AG04450 (cell line): ENCODE measurements at places on chromosomes 11 and 22.

DNA sequence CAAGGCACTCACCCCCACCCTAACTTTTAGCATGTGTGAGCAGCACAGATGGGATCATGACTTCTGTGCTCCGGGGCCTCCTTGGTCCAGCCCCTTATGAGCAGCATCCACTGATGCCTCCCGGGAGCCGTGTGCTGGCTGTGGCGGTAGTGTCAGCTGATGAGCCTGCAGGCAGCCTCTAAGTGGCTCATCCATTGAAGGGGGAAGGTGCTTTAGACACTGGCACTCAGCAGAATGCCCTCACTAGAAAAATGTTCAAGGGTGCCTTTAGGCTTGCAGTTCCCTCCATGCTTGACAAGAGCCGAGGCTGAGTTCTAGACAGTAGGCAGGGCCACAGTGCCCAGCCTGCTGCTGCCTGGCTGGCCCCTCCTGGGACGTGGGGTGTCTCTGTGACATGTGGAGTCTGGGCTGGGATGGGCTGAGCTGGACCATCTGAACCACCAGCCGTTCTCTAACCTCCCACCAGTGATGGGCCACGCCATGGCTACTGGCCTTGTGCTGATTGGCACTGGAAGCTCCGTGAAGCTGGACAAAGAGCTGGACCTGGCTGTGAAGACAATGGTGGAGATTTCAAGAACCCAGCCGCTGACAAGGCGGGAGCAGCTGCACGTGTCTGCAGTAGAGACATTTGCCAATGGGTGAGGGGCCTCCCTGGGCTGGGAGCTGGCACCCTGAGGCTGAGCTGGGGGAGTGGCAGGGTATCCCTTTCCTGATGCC, 5.8 kb downstream of the TTC38 start:
- DNase-seq: no peak

DNA sequence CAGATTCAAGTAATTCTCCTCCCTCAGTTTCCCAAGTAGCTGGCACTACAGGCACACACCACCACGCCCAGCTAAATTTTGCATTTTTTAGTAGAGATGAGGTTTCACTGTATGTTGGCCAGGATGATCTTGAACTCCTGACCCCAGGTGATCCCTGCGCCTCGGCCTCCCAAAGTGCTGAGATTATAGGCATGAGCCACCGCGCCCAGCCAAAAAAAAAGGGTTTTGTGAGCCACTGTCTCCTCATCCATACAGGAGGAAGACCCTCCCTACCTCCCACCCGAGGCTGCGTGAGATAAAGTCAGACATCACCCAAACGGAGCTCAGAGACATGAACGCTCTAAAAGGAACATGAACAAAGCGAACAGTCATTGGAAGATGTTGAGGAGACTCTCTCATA, 745.7 kb downstream of the BRD1 start:
- DNase-seq: no peak

DNA sequence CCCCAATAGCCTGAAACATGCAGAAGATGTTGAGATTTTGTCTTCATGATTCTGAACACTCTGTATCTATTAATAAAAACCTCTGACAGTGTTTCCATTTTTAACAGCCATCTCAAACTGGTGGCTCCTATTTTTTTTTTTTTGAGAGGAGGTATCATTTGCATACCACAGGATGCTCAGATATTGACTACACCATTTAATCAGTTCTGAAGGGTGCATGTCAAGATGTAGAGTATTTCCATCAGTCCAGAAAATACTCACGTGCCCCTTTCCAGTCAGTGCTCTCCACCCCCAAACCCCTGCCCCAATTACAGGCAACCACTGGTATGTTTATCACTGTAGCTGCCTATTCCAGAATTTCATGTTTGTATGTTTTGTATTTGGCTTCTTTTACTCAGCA, 85.3 kb upstream of the SORL1-AS1 start:
- DNase-seq: no peak

- DNase-seq: no peak
Observed at GRCh38 chr11:10310301-10310841, 5.5 kb downstream of the ADM start.

- no peak for DNase-seq
Observed at GRCh38 chr11:61181489-61181888, 20.3 kb upstream of the VPS37C start.

DNA sequence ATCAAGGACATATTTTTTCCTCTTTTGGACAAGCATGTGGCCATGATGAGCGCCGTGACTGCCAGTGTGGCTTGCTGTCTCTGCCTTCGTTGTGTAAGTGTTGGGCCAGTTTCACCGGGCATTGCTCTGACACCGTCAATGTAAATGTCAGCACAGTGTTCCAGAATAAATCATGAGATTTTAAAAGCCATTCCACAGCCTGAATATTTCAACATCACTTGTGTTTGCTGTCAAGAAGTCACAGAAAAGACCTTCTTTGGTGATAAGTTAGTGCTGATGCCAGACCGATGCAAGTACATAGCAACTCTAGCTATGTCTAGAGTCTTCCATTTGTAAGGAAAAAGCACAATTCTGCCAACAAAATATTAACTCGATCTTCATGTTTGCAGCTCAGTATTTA, 467.8 kb downstream of the TBC1D22A start:
- DNase-seq: no peak

DNA sequence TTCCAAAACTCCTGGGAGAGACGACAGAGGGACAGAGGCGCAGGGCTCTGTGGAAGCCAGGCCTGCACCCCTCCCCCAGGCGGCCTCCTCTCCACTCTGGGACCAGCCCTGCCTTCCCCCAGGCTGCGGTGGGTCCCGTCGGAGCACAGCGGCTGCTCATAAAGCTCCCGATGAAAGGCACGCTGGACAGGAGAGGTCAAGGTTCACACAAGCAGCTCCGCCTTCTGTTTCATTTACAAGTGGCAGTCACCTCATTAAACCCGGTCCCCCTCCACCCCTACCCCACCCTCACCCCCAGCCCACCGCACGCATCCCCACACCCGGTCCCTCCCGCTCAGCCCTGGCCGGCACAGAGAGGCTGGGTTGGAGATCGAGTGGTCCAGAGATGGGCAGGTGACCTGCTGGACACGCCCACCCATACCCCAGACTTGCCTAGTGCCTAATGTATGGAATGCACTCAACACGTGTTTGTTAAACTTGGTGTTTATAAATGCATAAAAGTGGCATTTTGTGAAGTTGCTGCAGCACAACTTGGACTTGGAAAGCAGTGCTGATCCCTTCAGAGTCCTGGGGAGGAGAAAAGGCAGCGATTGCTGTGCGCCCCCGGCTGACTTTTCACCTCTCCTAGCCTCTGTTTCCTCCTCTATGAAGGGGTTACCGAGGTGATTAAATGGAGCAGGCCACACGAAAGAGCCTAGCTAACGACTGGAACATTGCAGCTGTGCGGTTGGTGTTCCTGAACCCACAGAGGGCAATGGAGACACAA, 26.0 kb downstream of the RPUSD4 start:
- DNase-seq: no peak

GRCh38 chr11:6612213-6613041, at the start of gene TAF10:
TSS of gene TAF10 (minus strand) at chr11:6612216. CDS start at chr11:6612189, 27 bp downstream.
- DNase-seq: peak; percentile 88

DNA sequence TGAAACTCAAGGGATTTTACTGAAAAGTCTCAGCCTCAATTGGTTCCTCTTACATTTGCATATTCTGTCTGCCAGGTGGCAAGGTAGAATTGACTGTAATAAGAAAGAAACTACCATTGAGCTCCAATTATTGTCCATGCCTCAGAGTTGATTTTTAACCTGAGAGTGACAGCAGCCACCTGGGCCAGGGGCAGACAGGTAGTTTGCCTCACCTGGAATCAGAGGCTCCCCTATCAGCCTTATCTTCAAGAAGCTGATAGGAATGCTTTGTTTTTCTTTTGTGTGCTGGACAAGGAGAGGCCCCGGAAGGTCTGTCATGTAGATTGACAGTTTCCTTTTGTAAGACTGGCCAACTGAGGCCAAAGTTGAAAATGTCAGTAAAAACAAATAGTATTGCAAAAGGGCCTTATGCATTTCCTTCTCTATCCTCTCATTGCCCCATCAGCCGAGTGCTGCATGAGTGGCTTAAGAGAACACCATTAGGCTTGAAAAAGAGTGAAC, 34.1 kb downstream of the CD44 start:
- DNase-seq: no peak

DNA sequence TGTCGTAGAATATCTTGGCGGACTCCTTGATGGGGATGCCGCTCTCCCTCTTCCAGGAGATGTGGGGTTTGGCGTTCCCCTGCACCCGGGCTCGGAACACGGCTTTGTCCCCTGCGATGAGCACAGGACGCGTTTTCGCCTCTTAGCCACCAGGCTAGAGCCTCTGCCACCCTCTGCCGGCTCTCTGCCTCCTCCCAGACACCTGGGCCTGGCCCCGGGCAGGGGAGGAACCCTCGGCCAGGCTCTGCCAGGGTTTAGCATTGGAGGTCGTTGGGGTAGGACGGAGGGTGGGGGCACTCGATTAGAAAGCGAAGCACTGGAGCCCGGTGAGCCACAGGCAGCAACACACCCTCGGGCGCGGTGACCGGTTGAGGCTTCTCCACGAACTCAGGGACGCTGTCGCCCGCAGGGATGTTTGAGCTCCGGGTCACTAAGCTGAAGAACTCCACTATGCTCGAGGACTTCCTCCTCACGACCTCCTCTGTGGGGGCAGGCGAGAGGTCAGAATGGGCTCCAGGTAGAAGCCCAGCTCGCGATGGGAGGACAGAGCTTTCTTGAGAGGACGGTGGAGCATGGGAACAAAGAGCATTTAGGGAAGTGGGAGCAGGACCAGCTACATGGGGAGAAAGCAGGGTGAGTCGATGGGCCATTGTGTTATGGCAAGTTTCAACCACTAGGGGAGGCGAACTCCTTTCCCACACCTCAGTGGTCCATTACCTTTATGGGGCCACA, 4.3 kb downstream of the IGSF22 start:
- DNase-seq: no peak

DNA sequence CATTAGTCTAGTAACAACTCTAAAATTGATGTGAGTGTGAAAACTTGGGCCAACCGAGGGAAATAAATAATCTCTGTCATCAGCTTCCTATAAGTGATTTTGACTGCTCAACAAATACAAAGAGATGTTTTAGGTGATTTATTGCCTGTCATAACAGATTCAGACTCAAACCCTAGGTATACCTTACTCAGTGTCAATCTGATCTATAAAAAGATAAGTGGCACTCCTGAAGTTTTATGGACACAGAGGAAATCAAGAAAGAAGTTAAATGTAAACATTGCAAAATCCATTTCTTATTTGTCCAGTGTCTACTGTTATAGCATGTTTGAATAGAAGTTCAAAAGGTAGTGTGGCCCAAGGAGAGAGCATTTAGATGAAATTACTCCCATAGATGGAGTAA, 30.4 kb upstream of the TYR start:
- DNase-seq: no peak

DNA sequence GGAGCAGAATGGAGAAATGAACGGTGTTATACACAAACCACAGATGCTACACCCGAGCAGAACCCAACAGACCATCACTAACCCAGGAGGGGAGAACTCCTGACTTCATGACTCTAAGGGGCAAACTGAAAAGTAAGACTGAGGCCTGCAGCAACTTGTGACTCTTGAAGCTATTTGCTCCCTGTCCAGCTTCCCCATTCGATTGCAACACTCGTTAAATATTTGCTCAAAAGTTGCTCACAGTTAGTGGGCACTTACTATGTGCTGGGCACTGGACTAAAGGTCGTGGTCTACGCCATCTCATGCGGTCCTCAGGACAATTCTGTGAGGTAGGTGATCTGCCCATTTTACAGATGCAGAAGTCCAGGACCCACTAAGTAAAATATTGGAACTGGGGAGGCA, 9.5 kb upstream of the ADA2 start:
- DNase-seq: no peak

DNA sequence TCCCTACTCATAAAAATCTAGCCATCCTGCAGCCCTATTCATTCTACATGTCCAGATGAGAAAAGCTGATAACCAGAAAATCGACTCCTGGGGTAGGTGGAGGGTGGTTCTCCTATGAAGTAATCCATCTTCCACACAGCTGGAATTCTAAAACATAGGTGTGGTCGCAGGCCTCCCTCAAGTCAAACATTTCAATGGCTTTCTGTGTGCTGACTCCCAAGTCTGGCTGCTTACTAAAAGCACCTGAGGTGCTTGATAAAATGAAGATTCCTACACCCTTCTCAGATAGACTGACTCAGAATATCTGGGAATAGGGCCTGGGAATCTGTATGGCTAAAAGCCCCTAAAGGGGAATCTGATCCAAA, 26.1 kb downstream of the IRAG1 start:
- peak; percentile 73 for DNase-seq

- no peak for DNase-seq
Observed at GRCh38 chr11:108468478-108468864, 1.1 kb upstream of the C11orf65 start.

GRCh38 chr11:86593833-86594232, 78.6 kb downstream of the ME3 start:
- DNase-seq: no peak

GRCh38 chr11:68196219-68196618, 16.9 kb downstream of the KMT5B start:
- no peak for DNase-seq

DNA sequence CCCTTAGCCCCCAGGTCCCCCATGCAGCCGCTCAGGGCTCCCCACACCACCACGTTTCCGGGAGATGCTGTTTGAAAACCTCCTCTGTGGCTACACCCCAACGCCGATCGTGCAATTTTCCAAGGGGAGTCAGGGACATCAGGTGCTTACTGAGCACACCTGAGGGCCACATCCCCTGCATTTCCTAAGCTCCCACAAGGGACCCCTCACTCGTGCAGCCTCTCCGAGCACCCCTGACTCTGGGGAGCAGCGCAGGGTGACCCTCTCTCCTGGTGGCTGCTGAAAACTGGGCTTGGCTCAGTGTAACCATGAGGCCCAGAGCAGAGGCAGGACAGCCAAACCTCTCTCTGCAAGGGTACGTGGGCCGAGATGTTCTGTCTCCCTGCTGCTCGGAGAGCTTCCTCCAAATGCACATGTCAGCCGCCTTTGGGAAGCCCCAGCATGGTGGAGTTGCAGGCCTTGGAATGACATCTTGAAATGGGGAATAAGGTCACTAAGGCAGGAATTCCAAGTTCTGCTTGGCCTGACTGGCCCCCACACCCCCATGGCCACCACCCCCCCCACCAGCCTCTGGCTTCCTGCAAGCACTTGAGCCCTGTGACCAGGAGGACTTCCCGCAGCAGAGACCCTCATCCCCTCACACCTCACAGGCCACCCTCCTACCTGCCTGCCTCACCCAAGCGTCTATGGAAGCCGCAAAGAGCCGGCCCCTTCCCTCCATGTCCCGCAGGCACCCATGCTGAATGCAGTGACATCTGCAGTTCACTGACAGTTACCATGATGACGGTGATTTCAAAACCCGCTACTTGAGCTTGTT, 257.4 kb downstream of the BRD1 start:
- no peak for DNase-seq
